ENCODE measurements at places on chromosomes 4 and X.

GRCh38 chr4:73693811-73694210, 46.6 kb upstream of the CXCL8 start:
- DNase-seq: no peak

DNA sequence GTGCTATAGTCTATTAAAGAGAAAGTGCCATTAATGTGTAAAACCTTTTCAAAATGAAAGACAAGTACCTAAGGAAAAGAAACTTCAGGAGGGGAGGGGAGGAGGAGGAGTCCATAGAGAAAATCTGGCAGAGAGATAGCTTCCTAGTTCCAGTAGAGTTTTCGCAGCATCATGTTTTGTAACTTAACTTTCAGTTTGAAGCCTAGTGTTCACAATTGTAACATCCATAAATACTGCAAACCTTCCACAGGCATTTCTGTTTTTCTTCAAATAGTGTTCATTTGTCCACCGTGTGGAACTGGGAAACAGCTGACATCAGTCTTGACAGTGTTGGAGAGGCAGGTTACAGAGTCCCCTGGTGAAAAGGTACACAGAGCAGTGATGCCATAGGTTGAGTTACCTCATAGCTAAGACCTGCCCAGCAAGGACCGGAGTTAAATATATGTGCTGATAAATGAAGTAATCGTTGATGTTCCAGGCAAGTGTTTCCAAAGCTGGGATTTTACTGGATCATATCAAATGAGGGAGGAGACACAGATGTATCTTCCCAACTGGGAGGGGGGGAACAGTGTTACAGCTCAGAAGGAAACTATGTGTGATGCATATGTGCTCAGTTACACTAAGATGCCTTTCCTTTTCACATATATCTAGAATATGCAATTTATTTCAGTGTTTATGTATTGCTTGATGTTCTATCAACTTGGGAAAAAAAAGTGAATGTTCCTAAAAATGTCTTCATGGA, 369.5 kb upstream of the FAM241A start:
- no peak for DNase-seq

DNA sequence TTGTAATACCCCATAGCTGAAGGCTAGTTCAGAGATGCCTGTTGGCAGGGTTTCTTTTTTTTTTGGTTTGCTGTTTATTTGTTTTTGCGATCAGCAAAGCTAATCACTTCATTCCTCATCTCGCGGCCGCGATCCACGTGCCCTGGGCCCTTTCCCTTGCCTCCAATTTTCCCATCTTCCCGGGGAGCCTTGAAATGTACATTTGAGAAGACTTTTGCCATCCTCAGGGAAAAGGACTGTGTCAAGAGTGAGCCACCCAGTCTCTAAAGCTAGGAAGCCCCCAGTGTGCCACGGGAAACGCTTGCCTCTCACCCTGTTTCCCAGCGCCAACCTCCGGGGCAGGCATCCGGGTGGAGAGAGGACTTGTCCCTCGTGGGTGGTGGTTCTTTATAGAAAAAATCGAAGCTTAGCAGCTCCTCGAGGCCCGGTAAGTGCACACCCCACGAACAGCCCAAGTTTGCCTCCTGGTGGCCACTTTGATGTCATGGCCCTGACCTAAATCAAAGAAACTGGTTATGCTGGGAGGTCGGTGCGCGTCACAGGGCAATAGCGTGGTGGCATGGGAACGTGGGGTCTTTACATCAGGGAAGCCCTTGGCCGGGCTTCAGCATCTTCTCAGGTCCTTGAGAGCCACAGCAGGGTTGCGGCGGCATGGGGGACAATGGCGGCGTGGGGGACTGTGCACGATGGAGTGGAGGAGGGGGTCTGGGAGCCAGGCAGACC, 42.0 kb downstream of the MAP7D3 start:
- DNase-seq: no peak

DNA sequence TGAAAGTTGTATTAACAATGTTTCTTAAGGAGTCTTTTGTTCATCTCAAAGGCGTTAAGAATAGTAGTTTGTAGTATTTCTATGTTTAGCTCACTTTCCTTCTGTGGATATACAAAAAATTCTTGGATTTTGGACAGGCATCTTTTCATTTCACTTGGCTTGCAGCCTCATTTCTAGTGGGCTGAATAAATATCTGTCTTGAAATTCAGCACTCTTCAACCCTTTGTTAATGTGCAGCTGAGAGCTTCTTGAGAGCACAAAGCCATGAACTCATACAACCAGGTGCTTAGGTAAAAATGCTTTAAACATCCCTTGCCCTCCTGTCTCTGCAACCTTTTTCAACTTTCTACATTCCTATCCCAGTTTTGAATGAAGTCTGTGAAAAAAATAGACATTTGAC, 1003.2 kb downstream of the C4orf33 start:
- no peak for DNase-seq

GRCh38 chrX:26050099-26050498, 88.0 kb upstream of the MAGEB18 start:
- no peak for DNase-seq

GRCh38 chrX:23937100-23937499, 29.3 kb downstream of the CXorf58 start:
- DNase-seq: no peak

DNA sequence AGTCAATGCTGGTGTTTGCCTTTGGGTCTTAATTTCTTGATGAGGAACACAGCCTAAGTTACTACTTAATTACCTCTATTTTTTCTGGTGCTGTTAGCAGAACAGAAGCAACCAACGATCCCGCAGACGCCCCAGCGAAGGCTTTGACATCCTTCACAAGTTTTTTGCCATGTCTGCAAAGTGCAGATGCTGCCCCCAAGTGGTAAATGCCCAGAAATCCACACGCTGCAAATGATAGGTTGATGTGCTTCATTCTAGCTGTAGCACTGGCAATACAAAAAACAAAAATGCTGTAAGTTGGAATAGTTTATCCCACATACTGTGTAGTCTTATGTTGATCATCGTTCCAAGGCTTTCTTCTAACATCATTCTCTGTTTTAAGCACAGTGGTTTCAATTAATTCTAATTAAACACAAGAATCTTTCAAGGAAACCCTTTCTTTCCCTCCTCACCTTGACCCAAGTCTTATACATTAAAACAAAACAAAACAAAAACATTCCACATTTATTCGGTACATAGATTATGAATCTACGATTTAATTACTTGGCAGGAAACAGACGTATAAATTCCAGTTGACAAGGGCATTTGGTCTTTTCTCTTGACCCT, 1.2 kb downstream of the PNPLA4 start:
- peak; percentile 33 for DNase-seq

DNA sequence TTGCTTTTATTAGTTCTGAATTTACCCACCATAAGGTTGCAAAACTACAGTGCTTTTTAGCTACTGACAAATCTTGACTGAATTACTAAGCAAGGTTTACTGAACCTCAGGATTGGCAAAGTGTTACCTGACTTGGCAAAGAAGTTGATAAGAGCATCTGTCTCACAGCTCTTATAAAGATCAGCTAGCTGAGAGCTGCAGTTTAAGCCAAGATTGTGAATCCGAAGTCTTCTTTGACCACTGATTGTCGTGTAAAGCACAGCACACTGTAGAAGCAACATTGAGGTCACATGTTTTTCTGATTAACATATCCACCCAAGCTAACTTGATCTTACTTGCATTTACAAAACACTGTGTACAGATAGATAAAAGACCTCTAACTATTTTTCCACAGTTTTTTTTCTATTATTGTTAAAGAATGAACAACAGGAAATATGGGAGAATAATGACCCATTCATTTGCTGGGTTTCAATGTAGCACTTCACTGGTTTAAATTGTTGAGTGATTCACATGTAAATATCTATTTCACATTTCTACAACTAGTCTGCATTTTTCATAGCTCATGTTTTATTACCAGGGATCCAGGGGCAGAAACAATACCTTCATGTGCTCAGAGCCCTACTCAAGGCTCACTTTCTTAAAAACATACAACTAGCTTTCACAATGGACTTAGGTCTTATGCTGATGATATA, 54.0 kb downstream of the METTL14 start:
- no peak for DNase-seq

DNA sequence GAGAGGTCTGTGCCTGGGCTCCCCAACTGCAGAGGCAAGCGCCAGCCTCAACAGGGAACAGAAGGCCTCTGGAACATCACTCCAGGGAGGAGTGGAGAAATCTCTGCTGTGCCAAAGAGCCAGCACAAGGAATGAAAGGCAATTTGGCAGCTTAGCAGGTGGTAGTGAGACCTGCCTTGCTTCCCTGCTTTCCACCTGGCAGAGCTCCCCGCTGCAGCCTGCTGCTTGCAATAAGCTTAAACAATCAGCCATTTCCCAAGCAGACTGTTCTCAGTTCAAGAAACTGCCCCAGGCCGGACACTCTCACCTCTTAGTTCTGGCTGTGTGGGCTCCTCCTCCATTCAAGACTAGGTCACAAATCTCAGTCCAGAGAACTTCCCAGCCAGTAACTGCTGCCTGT, 370.6 kb downstream of the MAGEB5 start:
- DNase-seq: no peak

GRCh38 chrX:97850911-97851310, 967.2 kb downstream of the RPA4 start:
- no peak for DNase-seq

Data from activated T-helper 1 cell treated with Interleukin-2 at 50 U/mL for 16 hours (primary cell).